ENCODE measurements at places on chromosomes 13 and 19.

- DNase-seq: peak; percentile 46
Observed at GRCh38 chr19:2049741-2050348, 1.2 kb downstream of the MKNK2 start.

GRCh38 chr19:28885965-28886364 lies 327.0 kb downstream of the UQCRFS1 start:
- DNase-seq: no peak

GRCh38 chr13:82664183-82664582 lies 1218.1 kb downstream of the SLITRK1 start:
- DNase-seq: no peak

DNA sequence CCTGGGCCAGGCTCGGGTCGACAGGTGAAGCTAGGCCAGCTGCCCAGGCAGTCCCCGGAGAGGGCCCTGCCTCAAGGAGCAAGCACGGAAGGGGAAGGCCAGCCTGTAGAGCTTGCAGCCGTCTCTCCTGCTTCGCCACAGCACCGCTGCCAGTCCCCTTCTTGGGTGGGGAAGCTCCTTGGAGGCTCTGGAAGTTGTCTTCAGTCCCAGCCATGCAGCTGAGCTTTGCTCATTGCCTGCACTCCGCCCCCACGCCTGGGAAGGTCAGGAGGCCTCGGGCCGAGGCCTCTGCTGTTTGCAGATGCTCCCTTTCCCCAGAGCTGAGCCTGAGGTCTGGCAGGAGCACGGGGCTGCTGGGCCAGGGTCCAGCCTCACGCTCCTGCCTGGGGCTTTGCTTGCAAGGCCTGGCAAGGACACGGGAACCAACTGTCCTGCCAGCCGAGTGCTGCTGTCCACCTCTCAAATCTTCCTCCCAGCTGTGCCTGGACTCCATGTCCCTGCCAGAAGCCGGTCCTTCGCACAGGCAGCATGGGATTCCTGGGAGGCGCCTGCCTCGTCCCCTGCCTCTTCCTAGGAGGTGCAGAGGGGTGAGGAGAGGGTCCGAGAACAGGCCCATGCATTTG lies 13.3 kb downstream of the PLEKHF1 start:
- DNase-seq: no peak

DNA sequence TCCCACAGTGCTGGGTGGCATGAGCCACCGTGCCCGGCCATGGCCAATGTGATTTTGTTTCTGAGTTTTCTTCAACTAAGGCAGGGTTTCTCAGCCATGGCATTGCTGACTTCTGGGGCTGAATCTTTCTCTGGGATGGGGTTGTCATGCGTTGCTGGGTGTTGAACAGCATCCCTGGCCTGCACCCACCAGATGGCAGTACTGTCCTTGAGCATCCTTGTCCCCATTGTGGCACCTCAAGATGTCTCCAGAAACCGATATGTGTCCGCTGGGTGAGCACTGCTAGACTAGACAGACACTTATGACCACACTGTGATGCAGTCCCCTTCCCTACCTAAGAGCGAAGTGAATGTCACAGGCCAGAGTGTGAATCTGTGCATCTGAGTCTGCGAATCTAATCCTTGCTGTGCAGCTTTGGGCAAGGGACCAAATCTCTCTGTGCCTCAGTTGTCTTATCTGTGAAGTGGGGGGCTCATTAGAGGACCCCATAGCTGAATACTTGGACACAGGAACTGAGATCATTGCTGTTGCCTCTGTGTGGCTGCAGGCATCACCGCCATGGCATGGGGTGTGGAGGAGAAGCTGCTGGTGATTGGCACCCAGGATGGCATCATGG lies 50.3 kb upstream of the SIN3B start:
- peak; percentile 9 for DNase-seq

DNA sequence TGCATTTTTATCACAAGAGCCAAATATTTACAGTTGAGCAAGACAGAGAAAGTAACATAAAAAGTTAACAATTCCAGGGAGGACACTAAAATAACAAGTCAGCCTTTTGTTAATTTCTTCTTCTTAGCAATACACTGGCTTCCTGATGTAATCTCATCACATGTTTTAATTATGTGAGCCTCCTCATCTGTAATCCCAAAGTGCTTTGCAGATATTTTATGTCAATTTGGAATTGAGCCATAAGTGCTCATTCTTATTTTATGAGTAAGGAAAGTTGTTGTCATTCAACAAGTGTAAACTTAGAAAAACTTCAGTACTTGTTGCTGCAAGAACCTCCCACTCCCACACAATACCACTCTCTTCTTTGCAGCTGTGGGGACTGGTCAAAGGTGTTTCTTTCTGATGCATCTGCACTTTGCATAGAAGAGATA lies 223.6 kb downstream of the GPC6 start:
- DNase-seq: no peak

DNA sequence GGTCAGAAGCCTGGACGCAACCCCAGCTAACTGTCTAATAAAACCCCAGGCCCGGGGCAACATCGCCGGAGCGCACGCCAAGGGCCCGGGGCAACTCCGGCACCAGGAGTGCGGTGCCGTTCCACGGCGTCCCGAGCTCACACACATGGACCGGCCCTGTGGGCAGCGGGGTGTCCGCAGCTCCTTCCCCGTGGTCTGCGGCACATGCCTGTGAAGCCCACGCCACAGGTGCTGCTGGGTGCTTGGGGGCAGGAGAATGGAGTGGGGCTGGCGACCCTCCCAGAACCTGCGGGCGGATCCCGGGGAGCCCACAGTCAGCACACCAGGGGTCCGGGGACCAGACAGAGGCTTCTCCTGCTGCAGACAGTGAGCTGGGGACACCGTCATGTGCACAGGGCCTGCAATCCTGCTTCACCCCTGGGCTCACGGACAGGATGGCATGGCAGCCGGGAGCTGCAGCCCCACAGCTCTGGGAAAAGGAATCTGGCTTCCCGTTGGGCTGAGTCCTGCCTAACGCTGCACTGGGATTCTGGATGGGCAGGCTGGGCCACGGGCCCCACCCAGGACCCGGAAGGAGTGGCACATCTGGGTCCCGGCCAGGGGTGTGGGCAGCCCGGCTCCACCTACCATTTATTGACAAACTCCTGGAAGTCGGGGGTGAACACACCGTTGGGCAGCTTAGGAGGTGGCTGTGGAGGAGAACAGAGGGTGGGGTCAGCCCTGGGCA lies 28.2 kb upstream of the ZBTB7A start:
- DNase-seq: no peak

- DNase-seq: no peak
Observed at GRCh38 chr19:10642473-10643171, 11.5 kb upstream of the ILF3 start.

DNA sequence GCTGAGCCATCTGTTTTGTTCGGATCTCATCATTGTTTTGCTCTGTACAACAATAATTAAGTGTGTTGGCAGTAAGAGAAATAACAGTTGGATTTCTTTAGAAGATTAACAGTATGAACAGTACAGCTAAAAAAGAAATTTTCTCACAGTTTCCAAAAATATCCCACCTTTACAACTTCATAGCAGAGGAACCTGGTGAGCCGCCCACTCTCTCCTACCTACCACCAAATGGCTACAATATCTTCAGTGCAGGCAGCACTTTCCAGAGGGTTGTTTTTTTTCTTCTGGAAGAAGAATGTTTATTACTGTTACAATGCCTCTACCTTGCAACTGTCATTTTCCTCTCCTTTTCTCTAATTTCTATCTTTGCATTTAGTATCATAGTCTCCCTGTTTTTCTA lies 1577.5 kb upstream of the PRR20A start:
- DNase-seq: no peak

DNA sequence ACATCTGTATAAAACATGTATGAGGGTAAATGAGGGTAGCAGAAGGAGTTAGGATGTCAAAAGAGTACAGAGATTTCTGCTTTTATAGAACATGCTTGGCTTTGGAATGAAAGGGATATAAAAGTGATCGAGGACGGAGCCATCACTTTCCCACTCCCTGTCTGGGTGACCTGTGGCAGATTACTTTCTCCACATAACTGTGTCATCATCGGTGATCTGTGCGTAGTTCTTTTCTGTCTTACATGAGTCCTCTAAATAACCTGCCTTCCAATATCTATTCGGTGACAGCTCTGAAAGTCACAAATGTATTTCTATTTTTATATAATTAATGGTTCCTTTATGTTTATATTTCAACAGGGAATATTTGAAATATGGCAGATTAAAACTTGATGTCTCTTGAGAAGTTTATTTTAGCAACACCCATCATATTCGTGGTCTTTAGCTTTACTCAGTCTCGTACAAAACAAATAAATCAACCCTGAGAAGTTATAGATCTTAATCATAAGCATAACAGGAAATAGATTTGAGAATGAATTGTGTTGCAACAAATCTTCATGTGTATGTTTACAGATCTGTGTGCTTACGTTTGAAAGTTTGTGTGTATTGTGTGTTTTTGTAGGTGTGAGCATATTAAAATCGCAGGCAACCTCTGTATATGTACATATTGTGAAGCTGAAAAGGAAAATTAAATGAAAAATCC lies 1094.3 kb downstream of the EFNB2 start:
- no peak for DNase-seq
